ENCODE measurements at places on chromosomes 5 and 9.

DNA sequence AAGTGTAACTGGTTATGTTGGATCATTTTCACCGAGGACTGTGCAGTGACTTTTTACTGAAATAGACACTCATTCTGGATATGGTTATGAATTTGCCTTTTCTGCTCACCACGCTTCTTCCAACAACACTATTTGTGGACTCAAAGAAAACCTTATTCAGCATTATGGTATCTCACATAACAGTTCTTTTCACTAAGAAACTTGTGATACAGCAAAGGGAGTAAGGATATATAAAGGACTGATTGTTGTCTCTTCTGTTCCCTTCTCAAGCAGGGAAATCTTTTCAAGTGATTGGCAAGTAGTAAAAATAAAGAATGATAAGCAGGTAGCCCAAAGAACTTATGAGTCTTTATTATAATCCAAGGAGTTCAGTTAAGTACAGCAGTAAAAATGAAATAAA lies 131.5 kb upstream of the SV2C start:
- DNase-seq, result no peak

GRCh38 chr9:127870887-127871286 lies 6.6 kb downstream of the AK1 start:
- DNase-seq, result no peak

DNA sequence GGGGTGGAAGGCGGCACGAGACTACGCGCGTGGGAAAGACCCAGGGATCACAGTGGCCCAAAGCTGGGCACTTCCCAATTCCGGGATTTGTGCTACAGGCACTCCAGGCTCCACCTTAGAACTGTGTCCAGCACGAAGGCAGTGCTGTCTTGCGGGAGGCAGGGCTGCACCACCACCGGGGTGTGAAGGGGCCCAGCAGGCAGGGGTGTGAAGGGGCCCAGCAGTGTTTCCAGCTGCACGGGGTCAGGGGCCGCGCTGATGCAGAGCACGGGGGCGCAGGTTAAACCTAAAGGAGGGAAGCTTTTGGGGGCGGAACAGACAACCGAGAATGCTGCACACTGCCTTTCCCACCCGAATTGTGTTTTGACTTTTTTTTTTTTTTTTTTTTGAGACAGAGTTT lies 1.1 kb upstream of the PDCD6 start:
- DNase-seq, result no peak

DNA sequence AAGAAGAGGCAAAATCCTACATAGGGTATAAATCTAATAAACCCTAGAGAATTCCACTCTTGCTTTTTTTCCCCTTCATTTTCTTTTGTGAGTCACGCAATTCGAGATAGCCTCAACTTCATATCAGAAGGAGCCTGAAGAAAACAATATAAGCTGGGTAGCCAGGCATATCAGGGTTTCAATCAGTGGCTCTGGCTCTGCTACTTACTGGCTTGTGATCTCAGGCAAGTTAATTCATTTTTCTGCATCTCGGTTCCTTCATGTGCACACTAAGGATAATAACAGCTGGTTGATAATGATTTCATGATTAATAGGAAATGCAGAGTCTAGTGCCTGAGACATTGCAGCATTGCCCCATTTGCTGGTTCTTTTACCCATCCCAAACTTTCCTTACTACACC lies 46.5 kb upstream of the ASTN2 start:
- DNase-seq, result no peak

DNA sequence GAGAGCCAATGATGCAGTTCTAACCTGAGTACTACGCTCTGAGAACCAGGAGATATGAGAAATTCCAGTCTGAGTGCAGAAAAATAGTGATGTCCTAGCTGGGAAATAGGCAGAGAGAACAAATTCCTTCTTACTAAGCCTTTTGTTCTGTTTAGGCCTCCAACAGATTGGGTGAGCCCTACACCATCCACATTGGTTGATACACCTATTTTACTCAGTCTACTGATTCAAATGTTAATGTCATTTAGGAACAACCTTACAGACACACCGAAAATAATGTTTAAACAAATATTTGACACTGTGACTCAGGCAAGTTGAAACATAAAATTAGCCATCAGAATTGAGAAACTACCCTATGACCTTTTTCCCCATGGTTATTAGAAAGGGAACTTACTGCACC lies 333.9 kb upstream of the IZUMO3 start:
- DNase-seq, result no peak

GRCh38 chr9:132849185-132849706 lies 28.8 kb downstream of the AK8 start:
- DNase-seq, result no peak

DNA sequence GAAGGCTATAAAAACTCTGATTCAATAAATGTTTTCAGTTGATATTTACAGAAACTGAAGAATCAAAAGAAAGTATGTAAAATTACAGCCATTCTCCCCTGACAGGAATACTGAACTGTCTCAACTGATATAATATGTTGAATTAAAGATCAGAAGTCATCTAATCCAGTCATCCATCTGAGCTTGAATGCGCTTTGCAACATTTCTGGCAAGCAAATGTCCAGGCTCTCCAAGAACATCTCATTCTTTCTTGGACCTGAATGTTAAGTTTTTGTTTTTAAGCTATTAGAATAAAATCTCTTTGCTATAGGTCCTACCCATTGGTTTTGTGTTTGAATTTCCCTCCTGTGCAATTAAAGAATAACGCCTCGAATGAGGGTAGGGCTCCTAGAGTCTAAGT lies 120.5 kb downstream of the MPDZ start:
- no peak for DNase-seq

DNA sequence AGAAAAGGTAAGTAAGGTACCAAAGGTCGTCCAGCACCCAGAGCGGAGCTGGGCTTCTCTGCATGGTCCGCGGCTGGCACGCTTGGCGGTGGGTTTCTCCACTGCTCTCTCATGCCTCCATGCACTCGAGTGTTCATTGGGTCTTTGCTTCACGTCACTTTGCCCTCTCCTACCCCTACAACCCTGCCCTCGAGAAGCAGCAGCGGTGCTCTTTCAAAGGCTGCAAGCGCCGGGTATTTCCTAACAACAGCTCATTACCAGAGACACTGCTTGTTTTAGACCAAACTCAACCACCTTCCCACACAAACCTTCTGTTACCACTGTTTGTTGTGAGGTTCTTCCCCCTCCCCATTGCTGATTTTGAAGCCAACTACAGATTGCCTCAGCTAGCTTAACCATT lies 21.5 kb upstream of the ZBTB34 start:
- no peak for DNase-seq

DNA sequence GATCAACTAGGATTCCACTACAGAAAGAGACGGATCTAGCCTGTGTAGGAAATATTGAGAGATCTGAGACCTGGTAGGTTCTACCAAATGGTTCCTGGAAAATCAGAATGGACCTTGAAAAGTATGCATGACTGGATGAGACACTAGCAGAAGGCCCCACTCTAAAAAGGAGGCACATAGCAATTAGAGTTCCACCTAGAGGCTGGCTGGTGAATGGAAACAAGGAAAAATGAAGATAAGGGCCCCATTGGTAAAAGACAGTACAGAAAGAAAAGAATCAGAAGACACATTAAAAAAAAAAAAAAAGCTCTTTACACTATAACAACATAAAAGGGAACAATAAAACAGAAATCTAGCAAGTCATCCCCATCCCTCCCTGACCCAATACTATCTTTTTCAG lies 518.5 kb downstream of the NR2F1-AS1 start:
- peak; percentile 9 for DNase-seq

DNA sequence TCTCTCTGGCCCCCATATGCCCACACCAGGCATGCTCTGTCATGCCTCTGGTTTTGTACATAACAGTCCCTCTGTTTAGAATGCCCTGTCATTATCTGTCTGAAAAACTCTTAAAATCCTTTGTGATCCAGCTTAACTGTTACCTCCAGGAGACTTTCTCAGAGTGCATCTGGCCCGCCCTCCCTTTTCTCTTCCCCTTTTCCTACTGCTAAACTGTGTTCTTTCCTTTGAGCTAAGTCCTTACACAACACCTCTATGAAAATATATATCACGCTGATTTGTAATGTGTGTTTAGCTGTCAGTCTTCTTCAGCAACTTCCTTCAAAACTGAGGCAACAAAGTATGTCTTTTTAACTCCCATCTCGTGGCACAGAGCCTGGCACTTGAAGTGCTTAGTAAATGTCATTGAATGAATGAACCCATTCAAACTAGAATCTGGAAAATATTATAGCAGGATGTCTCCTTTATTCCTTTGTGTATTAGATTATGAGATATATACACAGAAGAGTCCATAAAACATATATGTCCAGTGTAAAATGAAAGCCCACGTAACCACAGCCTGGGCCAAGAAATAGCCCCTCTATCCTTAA lies 166.2 kb upstream of the KLF9 start:
- no peak for DNase-seq

GRCh38 chr5:144332265-144332664 lies 161.6 kb downstream of the KCTD16 start:
- no peak for DNase-seq

DNA sequence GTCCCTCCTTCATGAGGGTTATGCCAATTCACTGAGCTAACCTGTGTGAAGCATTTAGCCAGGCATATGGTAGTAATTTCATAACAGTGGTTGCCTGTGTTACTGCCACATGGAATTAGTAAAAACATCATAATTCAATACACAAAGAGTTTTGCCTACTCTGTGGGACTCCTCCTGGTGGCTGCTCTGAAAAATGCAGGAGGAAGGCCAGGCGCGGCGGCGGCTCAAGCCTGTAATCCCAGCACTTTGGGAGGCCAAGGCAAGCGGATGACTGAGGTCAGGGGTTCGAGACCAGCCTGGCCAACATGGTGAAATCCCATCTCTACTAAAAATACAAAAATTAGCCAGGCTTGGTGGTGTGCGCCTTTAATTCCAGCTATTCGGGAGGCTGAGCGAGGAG lies 547.3 kb downstream of the CDK5RAP2 start:
- DNase-seq, result peak; percentile 17

- DNase-seq, result no peak
These were observed 184.4 kb upstream of the FTMT start for GRCh38 chr5:121667292-121667691.

DNA sequence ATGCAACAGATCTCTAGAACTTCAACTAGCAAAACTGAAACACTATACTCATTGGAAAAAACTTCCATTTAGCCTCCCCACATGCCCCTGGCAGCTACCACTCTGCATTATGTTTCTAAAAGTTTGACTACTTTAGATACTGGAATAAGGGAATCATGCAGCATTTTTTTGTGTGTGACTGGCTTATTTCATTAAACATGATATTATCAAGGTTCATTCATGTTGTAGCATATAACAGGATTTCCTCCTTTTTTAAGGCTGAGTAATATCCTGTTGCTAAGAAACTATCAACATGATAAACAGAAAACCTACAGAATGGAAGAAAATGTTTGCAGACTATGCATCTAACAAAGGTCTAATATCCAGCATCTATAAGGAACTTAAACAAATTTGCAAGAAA lies 597.9 kb downstream of the DMRTA1 start:
- DNase-seq, result no peak

- no peak for DNase-seq
These were observed 124.7 kb upstream of the RAPGEF1 start for GRCh38 chr9:131864531-131864930.

DNA sequence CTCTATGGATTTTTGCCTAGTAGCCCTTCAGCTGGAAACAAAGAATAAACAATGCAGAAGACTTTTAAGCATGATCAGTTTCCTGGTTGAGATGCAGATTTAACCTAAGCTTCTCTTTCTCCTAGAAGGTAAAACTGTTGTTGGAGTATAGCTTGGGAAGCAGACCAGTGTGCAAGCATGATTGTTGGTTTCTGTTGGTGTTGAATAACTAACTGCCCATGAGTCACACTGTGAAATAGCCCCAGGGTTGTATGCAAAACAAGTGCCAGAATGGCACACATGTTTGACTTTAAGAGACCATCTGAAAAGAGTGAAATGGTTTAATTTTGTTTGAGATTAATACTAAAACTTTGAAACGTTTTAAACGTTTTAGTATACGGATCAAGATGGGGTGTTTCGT lies 227.1 kb downstream of the ARHGEF28 start:
- peak; percentile 53 for DNase-seq

- DNase-seq, result peak; percentile 52
These were observed 425.1 kb downstream of the BNC2 start for GRCh38 chr9:16445141-16445920.

- DNase-seq, result no peak
These were observed 32.3 kb downstream of the UBQLN1 start for GRCh38 chr9:83675466-83675865.

- DNase-seq, result no peak
These were observed 1.2 kb downstream of the TEX10 start for GRCh38 chr9:100351508-100351907.

DNA sequence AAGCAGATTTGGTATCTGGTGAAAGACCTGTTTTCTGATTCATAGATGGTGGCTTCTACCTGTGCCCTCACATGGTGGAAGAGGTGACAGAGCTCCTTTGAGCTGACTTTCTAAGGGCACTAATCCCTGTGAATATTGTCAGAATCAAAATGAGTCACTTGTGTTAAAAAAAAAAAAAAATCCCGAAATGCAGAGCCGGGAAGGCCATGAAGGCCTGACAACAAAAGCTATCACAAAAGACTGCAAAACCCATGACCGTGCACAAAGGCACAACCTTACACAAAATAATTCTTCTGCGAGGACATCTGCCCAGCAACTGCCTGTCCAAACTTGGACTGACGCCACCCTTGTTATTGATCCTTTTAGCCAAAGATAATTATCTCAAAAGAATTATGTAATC lies 19.6 kb upstream of the UBTD2 start:
- no peak for DNase-seq

GRCh38 chr5:176629853-176630680 lies at the start of the genes EIF4E1B and SNCB:
Gene EIF4E1B, plus strand, starts transcription at chr5:176630675. Its CDS starts 12,113 bp downstream, at chr5:176642788.
Gene SNCB, minus strand, starts transcription at chr5:176630534. Its CDS starts 880 bp downstream, at chr5:176629654.
- DNase-seq, result peak; percentile 77

DNA sequence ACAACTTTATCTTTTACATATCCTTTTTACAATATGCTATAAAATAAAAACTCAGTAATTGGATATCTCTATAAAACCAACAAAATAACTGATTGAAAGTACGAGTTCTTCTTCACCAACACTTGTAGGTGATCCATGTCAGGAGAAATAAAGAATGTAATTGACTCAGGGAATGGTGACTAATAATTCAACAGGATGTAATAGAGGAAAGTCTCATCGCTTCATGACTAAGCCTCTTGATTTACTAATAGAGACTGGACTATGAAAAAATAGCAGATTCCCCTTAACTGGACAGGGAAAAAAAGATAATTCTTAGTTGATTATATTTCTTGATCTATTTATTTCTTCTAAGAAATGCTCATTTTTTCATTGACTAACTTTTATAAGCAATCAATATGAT lies 507.7 kb upstream of the PTGER4 start:
- peak; percentile 11 for DNase-seq

GRCh38 chr9:2255128-2255527 lies 240.0 kb downstream of the SMARCA2 start:
- no peak for DNase-seq

DNA sequence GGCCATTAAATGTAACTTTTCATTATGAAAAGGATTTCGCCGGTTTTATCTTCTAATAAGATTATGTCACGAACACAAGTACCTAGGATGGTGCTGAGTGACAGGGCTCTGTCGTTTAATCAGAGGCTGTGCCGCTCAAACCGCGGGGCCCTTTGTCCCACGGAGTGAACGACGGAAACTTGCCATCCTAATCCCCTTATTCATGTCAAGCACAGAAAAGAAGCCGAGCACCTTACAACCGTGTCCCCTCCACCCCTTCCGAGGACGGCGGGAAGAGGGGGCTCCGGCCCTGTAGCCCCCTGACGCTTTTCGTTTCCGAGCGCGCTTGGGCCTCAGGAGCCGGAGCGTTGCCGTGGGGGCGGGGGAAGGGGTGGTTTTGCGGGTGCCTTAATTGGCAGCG lies 11.2 kb downstream of the LMX1B start:
- no peak for DNase-seq

Data from GM03348 (cell line).